ENCODE measurements at places on chromosomes 5 and 9. TPM values are rescaled to one million over a fixed set of nuclear protein-coding genes. Genes with fewer than 3 reads are reported as not detected.

CNOT6 gene
- 10.6 TPM for total RNA-seq

PLPP1 gene
- 19.8 TPM for total RNA-seq

QRFP gene
- not detected for total RNA-seq

NACC2 gene
- 23.9 TPM for total RNA-seq

MCC gene
- 4.3 TPM for total RNA-seq

CTSV gene
- total RNA-seq = 9.6 TPM

KIAA1958 gene
- 4.3 TPM for total RNA-seq

MIGA2 gene
- 18.0 TPM for total RNA-seq

PCDHB5 gene
- 0.63 TPM for total RNA-seq

SHOC1 gene
- total RNA-seq = 0.07 TPM

DNA sequence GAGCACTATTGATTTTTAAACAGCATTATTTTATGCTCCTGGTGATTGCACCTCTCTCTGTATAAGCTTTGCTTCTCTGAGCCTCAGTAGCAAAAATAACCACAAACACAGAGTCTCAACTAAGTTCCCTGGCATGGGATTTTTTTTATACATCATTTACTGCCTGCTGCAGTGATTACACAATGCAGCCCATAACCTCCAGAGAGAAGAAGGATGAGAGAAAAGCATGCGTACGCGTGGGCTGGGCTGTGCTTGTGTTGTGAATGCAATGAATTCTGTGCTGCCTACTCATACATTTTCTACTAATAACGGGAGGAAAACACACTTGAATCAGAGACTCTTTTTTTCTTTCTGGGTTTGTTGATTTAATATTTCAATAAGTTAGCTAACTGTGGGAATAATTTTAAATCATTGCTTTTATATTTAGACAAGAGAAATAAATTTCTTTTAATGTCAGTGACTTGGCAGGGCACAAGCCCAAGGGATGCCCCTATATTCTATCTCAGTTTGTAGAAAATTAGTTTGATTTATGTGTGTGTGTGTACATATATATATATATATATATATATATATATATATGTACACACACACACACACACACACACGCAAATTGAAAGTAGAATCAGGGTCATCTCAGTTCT lies 351.5 kb downstream of the MED10 start:
- no peak for DNase-seq

- no peak for DNase-seq
Observed at GRCh38 chr9:83336706-83337105, 201.5 kb downstream of the FRMD3 start.

DNA sequence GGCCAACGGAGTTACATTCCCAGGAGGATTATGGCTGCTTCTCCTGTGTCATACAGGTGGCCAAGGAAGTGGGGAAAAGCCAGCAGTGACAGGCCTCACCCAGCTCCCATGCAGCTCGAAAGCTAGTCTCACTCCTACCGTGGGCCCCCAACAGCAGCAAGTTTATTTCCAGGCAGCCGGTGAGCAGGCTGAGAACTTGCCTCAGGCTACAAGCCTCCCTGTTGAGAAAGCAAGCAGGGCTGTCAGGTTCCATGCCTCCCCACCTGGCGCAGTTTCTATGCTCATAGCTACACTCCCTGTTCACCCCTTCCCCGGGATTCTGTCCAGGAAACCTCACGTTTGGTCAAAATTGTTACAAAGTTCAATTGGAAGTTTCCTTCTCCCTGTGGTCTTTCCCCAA lies 27.5 kb upstream of the DNAH5 start:
- no peak for DNase-seq

- DNase-seq = no peak
Observed at GRCh38 chr5:137500615-137501225, 1.6 kb upstream of the SPOCK1 start.

DNA sequence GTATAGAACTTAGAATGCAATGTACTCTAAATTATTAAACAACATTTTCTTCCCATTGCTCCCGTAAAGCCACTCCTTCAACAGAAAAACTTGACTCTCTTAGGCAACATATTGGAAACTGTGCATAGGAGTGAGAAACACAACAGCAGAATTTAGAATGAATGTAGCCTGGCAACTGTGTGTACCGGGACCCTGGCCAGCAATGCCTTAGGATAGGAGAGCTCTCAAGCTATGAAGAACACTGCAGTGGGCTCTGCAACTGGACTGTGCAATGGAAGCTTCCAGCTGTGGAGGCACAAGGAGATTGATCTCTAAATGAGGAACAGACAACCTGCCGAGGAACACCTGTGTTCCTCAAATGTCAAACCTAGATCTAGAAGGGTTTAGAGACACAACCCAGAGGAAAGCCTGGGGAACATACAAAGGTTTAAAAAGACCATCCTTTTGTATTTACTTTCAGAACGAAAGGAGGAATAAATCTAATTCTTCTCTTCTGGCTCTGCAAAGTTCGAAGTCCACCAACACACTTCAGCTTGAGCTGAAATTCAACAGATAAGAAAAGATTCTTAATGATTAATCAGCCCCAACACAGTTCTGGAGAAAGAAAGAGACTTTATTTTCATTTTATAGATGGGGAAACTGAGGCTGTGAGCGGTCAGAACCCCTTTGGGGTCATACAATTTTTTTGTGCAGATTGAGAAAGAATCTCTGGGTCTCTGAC lies 51.5 kb upstream of the ARL15 start:
- no peak for DNase-seq

DNA sequence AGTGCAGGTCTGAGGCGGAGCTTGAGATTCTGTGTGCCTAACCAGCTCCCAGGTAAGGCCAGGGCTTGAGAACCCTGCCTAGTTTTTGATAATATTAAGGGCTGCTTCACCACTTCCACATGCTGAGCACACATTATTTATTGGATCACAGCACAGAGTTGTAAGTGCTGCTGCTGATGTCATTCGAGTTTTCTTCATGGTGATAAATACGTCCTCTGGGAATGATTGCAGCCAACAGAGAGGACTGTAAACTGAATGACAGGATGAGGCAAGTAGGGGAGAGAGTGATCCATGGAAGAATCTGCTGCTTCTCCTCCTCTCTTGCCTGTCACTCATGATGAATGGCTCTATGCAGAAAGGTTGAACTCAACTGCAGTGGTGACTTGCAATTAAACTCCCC lies 77.9 kb upstream of the VPS13A start:
- no peak for DNase-seq

- DNase-seq = no peak
Observed at GRCh38 chr9:129596541-129597331, 24.2 kb downstream of the C9orf50 start.

DNA sequence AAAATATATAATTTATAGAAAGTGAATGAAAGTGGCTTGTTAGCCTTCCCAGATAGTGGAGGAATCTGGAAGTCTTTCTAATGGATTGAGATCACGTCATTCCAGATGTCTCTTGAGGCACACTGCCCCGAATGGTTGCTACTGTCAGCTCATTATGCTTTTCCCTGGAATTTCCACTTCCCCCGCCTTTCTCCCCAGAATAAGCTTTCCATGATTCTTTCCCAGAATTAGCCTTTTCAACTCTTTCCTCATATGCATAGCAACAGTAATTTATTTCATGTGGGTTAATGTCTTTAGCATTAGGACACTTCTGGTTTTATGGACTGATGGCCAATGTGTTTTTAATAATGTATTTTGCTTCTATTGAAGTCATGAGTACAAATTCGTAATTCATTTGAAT lies 81.5 kb downstream of the PALM2AKAP2 start:
- no peak for DNase-seq

- peak; percentile 99 for DNase-seq
Observed at GRCh38 chr9:115672477-115673316, 480.9 kb upstream of the PAPPA start.

DNA sequence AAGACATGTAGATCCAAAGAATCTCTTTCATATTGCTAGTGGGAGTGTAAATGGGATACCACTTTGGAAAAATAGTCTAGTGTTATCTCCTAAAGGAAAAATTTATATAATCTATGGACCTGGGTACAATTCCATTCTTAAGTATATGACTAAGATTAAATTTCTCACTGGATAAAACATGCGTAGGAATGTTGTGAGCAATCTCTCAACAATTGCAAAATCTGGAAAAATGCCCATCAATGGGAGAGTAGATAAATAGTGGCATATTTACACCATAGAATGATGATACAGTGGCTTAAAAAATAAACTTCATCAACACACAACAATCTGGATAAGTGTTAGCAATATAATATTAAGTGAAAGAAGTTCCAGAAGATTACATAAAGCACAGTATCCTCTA lies 469.5 kb downstream of the MAN2A1 start:
- DNase-seq = peak; percentile 15

DNA sequence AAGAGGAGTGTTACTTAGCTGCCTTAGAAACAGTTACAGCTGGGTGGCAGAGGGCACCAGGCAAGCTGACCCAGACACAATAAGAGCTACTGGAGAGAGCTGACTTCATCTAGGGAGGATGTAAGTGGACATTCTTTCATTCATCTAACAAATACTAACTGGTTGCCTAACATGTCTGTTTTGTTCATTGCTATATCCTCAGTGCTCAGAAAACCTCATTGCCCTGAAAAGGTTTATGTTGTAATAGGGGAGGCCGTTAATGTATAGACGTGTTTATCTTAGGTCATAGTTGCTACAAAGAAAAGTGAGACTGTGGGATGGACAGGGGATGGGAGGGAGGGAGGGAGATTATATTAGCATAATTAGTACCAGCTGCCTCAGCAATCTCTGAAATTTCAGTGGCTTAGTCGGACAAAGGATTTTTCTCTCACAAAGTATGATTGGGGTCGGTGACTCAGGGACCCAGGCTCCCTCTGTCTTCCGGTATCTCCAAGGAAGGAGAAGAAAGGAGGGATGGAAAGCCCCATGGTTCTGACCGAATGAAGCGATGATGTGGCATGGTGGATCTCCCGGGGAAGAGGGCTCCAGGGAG lies 2.6 kb upstream of the SNX18 start:
- peak; percentile 81 for DNase-seq

GRCh38 chr5:105573575-105573974 lies 2011.0 kb upstream of the NUDT12 start:
- no peak for DNase-seq
